ENCODE measurements at places on chromosomes 7 and 10. TPM values are rescaled to one million over a fixed set of nuclear protein-coding genes. Genes with fewer than 3 reads are reported as not detected.

The VAX1 gene
- polyA plus RNA-seq = not detected

The C10orf105 gene
- polyA plus RNA-seq = 0.16 TPM

The TEX47 gene
- not detected for polyA plus RNA-seq

The AKR1C8 gene
- 0.16 TPM for polyA plus RNA-seq

The LEP gene
- 0.24 TPM for polyA plus RNA-seq

The SLC16A12 gene
- 30.4 TPM for polyA plus RNA-seq

The TASOR2 gene
- 37.6 TPM for polyA plus RNA-seq

- no peak for DNase-seq
Measured at GRCh38 chr10:22681301-22681700, 33.1 kb downstream of the PIP4K2A start.

DNA sequence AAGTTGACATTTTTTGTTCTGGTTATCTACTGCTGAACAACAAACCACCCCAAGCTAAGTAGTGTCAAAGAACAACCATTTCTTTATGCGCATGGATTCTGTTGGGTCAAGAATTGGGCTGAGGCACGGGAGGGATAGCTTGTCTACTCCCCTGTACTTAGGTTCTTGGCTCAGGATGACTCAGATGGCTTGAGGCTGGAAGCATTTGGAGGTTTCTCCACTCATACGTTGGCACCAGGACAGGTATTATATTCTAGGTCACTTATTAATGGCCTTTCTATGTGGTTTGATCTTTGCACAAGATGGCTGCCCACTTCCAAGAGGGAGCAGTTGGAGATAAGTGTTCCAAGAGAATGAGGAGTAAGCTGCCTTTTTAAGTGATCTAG lies 11.8 kb upstream of the TFAM start:
- DNase-seq = no peak

DNA sequence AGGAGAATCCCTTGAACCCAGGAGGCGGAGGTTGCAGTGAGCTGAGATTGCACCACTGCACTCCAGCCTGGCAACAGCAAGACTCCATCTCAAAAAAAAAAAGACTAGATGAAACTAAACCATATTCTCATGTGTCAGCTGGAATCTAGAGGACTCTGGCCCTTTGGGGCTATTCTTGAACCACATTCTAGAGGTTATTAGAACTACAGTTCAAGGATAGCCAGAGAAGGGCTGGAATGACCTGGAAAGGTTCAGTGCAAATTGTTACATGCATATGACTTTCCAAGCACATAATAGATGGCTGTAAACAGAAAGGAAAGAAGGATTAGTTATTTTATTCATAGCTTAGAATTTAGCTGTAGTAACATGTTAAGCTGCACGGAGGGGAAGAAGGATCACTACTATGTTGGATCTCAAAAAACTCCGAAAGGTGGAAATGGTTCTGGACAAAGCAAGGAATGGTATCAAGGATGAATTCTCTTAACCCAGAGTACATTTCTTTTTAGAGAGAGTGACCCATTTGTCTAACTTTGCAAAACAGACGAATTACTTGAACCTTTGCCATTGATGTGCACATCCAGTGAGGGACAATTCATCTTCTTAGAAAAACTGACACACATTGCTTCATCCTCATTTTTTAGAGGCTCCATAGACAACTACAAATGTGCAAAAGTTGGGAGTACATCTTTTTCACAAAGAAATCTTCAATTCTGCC lies 124.0 kb upstream of the SAMD8 start:
- DNase-seq = no peak

DNA sequence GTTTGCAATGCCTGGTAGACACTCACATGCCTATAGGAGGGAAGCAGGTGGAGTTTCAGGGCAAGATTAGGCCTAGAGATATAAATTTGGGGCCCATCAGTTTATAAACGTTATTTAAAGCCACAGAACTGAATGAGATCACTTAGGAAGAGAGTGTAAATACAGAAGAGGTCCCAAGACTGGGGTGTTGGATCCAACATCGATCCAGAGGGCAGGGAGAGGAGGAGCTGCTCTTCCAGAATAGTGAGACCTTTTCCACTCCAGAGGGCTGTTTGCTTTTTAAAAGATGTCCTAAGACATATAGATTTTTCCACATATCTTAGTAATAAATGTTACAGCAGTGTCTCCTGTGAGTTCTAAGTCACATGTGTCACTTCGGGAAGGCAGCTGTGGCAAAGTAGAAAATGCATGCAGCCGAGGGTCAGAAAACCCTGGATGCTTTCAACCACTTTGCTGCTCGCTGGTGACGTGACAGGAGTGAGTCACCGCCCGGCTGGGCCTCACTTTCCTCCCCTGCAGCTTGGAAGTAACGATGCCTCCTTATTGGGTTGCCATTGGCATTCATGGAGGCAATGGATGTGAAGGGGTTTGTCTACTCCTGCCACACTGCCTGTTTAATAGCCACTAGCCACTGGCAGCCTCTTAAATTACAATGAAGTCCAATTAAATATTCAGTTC lies 95.4 kb downstream of the TRIL start:
- no peak for DNase-seq

DNA sequence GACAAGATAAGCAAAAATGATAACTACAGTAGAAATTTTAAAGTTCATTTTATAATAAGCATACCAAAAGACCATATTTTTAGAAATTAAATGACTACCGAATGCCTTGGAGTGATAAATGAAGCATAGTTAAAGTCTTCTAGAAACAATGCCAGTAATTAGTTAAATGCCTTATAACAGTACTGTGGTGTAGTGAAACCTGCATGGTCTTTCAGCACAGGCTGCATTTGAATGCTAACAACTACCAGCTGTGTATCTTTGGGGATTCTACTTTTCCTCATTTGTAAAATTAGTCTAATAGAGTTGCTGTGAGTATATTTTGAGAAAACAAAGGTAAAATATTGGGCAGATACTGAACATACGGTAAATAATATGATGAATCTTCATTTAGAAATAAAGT lies 25.1 kb downstream of the TSPAN12 start:
- no peak for DNase-seq

GRCh38 chr10:116300542-116300941 lies 23.7 kb upstream of the CCDC172 start:
- no peak for DNase-seq

GRCh38 chr7:4700577-4701235 lies 18.6 kb downstream of the FOXK1 start:
- DNase-seq = no peak

DNA sequence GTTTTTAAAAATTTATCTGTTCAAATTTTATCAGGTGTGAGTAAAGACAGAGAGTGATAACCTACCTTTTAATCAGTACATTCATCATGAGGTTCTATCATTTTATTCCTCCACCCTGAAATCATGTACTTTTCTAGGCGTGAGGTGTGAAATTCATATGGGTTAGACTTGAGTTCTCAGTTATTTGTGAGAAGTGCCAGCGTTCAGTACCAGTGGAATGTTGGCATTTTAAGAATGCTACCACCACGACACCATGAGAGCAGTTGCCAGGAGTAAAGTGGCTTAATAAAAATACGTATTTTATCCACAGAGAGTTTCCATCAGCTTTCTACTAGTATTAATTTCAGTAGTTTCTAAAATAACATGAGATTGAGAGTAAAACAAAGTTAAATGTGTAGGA lies 104.1 kb upstream of the FERD3L start:
- no peak for DNase-seq

DNA sequence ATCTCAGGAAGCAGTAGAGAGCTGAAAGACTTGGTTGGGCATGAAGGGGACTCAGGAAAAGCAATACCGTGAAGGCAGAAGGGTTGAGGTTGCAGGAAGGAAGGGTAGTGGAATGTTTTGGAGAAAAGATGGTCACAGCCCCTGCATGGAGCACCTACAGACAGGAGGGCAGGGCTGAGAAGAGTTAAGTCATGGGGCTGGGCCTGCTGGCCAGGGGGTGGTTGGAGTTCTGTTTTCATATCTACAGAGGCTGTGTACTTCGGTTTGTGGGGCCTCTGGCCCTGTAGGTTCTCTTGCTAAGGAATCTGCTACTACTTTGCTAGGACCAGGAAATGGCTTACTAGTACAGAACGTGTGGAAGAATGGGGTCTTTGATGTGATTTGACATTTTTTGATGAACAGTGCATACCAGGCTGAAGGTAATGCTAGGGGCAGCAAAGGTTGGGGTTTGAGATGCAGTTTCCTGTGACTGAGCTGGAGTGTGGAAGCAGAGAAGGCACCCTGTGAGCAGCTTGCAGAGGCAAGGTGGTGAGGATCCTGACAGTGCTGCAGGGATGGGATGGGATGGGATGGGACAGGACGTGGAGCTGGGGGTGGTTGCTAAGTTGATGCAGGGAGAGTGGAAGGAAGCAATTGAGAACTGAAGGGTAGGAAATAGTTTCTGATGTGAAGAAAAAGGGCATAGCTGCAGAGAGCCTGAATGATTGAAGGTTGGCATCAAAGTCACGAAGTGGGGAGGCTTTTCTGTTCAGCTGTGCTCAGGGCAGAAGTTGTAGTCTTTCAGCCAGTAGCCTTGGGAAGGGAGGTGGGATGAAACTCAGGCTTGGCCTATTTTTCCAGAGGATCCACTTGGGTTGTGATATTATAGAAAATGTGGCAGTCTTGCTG lies 7.8 kb downstream of the RPS24 start:
- DNase-seq = no peak

- no peak for DNase-seq
Measured at GRCh38 chr10:132743925-132744490, 41.9 kb downstream of the NKX6-2 start.

DNA sequence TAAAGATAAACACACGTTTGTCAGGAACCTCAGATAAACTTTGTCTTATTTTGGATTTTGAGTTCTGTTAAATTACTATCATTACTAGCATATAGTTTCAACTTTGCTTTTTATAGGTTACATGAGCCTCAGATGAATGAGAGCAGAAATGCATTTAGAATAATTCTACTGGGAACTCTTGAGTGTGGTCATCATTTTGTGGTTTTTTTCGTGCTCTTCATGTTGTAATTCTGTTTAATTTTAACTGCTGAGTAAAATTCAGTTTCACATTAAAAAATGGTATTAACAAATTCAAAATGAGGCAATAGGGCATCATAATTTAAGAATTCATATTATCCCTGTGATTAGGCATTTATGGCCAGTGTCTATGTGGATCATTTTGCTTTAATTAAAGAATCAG lies 72.9 kb downstream of the GNAI1 start:
- no peak for DNase-seq

DNA sequence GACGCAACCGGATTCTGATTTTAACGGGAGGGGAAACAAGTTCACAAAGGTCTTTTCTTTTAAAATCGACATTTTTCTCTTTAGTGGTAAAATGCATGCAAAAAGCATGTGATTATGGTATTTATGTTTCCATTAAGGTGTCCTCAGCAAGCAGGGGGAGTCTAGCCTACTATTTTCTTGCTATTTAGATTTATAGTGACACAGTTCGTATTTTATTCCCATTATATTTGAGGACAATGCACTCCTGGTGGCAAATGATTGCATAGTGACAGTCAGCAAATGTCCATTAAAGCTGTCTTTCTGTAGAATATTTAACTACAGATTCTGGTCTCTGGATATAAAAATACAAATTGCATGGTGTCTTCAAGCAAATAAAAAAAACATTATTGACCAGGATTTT lies 554.2 kb downstream of the PARD3 start:
- DNase-seq = no peak

DNA sequence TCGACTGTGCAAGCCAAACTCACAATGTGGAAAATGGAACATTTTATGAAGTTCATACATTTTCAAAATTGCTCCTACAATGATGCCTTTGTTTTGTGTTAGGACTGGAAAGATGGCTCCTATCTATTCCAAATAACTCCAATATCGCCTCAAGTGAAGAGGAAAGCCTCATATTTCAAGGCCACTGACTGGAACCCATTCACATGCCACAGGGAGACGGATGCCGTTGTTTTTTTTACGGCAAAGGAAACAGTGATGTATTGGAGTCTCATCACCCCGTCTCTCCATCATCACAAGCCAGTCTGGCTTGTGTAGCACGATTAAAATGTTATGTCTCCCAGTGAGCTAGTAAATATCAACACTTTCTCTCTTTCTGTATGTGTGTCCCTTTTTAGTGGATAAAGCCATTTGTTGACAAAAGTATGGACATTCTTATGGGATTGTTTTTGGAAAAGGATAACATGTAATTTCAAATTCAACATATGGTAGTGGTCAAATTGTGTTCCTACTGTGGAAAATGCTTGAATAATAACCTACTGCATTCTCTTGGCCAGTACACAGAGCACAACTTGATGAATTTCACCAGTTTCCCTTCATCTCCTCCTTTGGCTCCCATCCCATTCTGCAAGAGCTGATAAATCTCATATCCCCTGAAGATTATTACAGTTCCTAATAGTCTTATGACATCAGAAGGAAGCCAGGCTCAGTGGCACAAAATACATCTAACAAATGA lies 109.5 kb upstream of the PITRM1 start:
- no peak for DNase-seq

DNA sequence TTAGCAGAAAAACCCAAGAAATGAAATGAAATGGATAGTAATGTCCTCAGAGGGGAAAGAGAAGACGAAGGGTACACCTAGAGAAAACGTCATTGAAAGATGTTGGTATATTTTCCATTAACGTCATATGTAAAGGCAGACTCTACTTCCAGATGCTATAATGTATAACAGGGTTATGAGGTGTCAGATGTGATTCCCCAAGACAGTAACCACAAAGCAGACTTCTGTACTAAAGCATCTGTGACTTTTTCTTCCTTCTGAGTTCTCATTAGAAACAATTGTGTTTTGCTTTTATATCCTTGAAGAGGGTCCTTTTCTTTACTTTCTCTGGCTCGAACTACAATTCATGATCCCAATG lies 37.4 kb downstream of the LRRC72 start:
- no peak for DNase-seq

DNA sequence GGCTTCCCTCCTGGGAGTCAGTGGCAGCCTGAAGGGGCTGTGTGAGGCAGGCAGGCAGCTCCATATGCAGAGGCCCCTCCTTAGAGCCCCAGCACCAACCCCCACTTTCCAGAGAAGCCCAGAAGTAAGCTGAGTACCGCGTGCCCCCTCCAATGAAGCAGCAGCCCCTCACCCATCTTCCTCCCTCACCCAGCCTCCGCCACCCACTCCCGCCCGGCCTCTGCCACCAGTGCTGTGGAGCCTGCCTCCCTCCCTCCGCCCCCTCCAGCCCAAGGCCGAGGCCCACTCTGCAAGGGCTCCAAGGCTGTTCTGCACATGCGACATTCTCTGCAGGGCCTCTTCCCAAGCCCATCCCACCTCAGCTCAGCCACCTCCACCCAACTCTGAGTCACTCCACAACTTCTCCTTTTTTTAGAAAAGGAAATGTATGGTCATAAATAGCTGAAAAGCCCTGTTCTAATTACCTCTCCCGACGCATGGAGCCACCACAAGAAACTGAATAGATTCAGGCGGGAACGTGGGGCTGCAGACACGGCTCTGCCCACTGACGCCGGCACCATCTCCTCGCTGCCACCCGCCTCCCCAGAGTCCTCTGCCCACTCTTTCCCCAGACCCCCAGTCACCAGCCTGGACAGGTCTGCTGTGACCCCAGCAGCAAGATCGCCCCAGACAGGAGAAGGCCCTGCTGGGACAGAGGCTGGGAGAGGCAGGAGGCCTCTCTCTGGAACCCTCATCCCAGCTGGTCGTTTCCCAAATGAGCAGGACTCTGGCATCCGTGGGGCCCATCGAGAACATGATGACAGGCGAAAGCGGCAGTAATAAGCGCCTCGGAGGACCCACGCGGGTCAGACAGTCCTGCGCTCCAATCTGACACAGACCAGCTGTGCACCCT lies 213.9 kb downstream of the MAD1L1 start:
- no peak for DNase-seq
